ENCODE measurements at places on chromosomes 1 and 21.
A peak's percentile ranks its signal among the peaks of the same experiment; 100 is the strongest.

DNA sequence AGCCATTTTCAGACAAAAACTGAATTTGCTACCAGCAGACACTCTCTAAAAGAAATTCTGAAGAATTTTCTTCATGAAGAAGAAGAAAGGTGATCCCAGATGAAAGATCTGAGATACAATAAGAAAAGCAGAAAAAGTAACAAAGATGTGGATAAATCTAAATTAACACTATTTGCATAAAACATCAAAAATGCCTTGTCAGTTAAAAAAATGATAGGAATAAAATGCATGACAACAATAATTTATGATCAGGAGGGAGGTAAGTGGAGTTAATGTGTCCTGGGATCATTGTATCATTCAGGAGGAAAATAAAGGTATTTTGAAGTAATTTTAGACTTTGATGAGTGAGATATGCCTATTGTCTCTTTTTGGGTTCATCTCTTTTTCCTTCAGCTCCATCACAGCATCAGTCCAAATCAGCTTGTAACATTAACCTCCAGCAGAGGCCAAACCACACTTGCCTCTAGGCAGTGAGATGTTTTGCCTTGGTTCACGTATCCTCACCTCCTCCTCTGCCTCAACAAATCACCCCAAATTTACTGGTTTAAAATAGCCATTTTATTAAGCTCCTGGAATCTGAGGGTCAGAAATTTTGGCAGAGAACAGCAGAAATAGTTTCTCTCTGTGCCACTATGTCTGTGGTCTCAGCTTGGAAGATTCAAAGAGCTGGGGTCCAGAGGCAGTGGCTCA, 76.9 kb upstream of the HIVEP3 start:
- no peak for DNase-seq

DNA sequence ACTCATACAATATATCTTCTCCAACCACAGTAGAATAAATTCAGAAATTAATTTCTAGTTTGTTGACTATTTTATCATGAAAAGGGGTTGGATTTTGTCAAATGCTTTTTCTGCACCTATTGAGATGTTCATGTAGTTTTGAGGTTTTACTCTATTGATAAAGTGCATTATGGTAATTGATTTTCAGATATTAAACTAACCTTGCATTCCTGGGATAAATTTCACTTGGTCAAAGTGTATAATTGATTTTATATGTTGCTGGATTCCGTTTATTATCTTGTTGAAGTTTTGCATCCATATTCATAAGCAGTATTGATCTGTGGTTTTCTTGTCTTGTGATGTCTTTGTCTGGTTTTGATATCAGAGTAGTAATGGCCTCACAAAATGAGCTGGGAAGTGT, 34.4 kb upstream of the HYI start:
- no peak for DNase-seq

DNA sequence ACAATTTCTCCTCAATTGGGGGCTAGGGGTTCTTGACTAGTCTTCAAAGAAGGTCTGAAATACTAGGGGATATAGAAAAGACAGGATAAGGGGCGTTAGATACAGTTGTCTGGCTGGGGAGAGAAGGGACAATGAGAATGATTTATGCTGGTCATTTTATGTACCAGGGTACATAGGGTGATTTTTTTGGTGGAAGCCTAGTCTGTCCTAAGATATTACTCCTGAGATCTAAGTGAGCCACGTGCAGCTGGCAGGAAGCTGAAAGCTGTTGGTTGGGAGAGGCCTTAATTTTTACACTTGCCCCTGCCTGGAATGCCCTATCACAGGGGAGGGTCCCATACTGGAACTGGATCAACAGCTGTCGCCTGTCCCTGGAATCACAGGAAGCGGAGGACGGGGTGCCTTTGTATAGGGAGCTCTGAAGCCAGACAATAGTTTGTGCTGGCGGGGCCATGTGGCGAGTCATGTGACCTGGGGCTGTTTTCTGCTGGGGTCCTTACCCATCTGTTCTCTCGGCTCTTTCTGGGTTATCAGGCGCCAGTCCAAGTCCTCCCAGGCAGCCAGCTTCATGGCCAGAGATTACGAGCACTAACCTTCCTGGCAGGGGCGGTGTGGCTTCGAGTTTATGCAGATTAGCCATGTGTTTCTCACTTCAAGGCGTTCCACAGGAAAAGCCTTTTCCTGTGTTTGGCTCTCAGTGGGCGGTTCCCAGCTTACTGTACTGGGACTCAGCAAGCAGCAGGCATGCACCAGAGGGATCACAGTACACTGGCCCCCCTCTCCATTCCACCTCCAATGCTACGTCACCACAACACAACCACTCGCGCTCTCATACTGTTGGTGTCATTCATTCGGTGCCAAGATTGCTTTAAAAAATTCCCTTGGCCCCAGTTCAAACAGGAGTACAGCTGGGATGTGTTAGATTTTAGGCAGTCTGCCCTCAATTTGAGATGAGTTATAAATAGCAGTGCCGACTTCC, 27.5 kb downstream of the ARID1A start:
- DNase-seq = peak; percentile 99

DNA sequence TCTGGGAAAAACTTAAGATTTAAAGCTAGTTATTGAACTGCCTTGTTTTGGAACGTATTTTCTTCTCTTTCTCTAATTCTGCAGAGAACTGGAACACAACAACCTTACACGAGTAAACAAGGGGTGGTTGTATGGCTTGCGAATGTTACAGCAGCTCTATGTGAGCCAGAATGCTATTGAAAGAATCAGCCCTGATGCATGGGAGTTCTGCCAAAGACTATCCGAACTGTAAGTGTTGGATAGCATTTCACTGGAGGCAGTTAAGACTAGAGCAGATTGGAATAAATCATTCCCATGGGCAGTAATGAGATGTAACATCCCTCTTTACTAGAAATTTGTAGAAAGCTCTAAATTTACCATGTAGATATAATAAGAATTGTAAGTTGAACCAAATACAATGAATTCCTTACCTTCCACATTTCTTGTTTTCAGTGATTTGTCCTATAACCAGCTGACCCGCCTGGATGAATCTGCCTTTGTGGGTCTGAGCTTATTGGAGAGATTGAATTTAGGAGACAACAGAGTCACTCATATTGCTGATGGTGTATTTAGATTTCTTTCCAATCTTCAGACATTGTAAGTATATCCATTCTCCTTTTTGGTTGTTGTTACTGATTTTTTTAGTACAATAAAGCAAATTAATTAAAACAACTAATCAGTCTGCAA, 22.9 kb downstream of the LRIG2 start:
- DNase-seq = no peak

DNA sequence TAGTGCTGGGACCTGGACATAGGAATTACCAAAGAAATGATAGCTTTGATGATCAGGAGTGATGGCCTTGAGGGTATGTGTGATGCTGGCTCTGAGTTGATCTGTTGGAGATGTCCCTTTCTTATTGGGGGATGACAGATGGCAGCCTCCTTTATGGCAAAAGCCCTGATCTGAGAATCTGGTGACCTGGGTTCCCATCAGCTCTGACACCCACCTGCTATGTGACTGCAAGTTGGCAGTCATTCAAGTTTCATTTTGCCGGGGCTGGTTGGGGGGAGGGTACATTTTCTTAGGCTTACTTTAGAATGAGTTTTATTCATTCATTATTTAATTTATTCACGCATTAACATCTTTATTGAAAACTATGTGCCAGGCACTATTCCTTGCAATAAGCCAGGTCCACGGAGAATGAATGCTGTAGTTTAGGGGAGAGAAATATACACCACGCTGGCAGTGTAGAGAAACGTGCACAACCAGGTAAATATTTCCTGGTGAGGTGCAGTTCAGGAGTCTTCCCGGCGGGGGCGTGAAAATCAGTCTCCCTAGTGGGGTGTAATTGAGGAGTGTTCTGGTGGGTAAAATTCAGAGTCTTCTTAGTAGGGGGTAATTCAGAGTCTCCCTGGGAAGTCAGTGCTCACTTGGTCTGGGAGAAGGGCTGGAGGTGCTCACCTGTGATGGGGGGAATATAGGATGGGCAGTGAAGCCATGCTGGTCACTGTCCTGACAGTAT, 401.3 kb downstream of the CAMTA1 start:
- no peak for DNase-seq

DNA sequence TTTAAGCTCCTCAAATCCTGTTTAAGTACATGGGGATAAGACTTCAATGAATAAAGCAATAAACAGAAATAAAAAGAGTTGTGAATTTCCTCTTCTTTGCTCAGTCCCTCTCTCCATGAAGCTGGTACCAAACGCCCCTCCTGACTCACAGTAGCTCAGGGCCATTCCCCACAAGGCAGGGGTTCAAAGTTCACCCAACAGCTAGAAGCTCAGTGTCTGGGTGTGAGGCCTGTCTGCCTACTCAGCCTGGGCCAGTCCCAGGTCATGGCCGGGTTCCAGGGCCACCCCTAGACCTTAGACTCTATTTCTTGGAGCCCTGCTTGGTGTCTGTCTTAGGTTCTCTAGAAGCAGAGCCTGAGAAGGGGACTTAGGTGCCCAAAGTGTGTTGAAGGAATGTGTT, 251.5 kb downstream of the GRIK3 start:
- no peak for DNase-seq

- no peak for DNase-seq
Measured at GRCh38 chr1:88985692-88986091, 6.7 kb downstream of the KYAT3 start.

GRCh38 chr1:99544328-99544727, 101.6 kb upstream of the PALMD start:
- DNase-seq = peak; percentile 56

DNA sequence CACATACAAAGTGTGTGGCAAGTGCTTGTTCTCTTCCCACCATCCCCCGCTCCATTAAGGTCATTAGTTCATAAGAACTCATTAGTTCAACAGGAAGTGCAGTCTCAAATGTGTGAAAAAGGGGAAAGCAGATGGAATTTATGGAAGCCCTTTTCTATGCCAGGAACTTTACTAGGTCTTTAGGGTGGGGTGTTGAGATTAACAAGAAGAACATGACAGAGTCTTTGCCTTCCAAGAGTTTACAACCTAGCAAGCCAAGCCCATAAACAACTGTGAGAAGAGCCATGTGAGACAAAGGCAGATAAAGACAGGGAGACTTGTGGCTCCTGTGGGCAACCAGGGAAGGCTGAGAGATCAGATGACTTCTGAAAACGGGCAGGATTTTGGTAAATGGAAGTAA, 21.4 kb downstream of the PLEKHA6 start:
- no peak for DNase-seq

DNA sequence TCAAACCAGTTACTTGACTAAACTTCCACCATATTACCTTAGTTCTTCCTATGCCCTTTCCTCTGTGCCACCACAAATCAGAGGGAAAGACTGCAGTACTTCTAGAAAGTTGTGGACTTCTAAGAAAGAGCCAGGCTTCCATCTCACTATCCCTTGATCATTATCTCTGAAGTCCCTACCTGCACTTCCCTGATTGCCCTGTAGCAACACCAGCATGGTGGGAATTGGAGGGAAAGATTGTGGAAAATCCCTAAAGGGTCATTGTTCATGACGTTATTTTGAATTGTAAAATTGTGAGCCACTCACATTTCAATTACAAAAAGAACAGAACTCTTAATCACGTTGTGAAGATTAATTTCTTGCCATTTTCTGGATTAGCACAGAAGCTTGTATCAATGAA, 23.4 kb upstream of the KIAA1614 start:
- no peak for DNase-seq

GRCh38 chr1:242056988-242057744, 58.3 kb upstream of the MAP1LC3C start:
- DNase-seq = no peak

GRCh38 chr21:44052830-44053226, 40.7 kb downstream of the TRAPPC10 start:
- no peak for DNase-seq

DNA sequence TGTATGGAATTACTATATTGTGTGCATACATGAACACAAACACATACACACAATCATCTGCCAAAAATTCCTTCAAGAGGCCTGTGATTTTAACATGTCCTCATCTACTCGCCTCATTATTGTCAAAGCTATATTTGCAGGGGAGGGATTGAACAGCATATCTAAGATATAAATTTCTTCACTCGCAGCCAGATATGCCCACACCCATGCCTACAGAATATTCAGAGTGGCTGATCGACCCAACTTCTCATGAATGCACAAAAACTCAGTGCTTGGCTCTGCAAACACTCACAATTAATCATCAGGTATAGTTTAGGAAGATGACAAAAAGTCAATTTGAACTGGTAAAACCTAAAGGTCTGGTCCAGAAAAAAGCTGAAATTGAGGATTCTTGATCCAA, 25.1 kb upstream of the CCN1 start:
- no peak for DNase-seq

DNA sequence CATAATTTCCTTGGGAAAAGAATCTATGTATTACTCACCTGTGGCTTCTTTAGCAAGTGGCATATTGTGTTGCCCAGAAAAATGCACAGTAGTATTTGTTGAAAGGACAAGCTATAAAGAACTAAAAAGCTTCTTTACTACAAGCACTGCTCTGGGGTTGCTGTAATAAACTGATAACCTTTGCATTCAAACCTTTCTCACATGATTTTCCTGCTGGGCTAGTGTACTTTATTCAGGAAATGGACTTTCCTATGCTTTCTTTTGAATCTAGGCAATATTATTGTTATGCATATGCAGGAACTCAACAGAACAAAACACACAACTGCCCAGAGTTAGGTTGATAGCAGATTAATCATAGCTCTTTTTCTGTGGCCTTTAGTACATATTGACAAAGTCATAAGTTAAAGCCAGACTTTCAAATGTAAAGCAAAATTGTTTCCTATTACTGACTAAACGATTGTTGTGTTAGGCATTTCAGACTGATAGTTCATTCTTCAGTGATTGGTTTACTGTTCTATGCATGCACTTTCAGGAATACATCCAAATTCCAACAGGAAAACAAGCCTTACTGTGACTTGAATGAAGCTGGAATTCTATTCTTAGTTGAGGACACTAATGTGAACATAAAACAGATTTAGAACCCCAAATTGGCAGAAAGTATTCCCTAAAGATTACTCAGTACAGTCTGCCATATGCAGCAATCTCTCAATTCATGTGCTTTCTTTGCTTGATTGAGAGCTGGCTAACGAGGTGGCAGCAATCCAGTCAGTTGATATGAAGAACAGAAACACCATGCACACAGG, 564.3 kb upstream of the NEGR1 start:
- no peak for DNase-seq

GRCh38 chr1:160494620-160495019, 28.4 kb downstream of the SLAMF6 start:
- no peak for DNase-seq

DNA sequence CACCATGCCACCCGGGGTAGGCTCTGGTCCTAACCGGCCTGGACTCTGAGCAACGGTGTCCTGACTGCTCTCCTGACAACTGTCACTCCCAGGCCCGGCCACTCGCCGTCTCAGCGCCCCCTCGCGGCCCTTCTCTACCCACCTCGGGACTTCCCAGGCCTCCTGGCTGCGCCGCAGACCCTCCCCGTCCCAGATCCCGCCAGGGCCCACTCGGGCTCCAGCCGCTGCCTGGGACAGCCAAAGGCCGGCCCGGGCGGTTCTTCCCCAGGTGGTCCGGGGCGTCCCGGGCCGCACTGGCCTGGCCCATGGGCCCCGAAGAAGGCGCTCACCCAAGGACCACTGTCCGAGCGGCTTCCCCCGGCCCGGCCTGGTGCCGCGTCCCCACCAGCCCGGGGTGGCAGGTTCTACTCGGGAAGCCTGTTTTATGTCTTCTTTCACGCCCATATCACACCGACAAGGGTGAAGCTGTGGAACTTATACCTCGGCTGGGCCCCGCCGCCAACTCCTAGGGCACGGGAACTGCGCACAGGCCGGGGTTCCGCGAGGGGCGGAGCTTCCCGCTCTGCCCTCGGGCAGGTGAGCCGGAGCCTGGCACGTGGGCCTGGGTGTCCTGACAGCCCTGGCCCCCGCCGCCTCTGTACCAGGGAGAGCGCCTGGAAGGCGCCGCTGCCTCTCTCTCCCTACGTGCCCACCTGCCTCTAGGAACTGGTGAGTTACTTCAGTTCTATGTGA, 138.3 kb downstream of the TTLL7 start:
- peak; percentile 45 for DNase-seq

GRCh38 chr1:41149570-41149969, 92.5 kb downstream of the SCMH1 start:
- DNase-seq = no peak

Measured in fibroblast of pulmonary artery (primary cell).